Putamen (tissue), 1 donor: ENCODE measurements at places on chromosomes 2 and 18.

DNA sequence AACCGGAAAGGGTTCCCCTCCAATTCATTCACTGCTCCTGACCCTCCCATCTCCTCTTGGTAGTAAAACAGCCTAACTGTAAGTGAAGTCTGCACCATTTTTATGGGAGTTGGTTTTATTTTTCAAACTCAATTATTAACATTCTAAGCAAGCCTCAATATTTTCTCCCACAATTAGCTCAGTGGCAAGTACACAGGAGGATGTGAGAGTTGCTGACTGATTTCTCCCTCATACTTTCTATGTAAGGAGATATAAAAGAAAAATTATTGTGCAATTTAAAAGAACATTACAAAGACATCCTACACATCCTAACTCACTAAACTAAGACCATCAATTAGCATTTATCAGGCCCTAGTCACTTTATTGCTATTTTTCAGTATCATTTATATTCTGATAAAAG is 73.9 kb downstream of the PIAS2 start:
- no peak for DNase-seq

- no peak for DNase-seq
Observed at GRCh38 chr2:96092573-96092877, 23.8 kb downstream of the ADRA2B start.

GRCh38 chr2:8134985-8135682 is 546.7 kb upstream of the ID2 start:
- no peak for DNase-seq

- no peak for DNase-seq
Observed at GRCh38 chr2:2568411-2568810, 237.3 kb upstream of the MYT1L start.

GRCh38 chr2:44981714-44982108 is 27.5 kb downstream of the SIX2 start:
- peak; percentile 64 for DNase-seq

- DNase-seq: peak; percentile 55
Observed at GRCh38 chr2:190582736-190583506, 48.4 kb upstream of the NEMP2 start.

- no peak for DNase-seq
Observed at GRCh38 chr2:153091344-153091743, 372.9 kb downstream of the ARL6IP6 start.

GRCh38 chr2:235803028-235803427 is 309.2 kb downstream of the AGAP1 start:
- no peak for DNase-seq
